ENCODE measurements at places on chromosomes 7 and 10.

GRCh38 chr7:30750683-30751650 is 968 bp upstream of the INMT start:
- no peak for DNase-seq

DNA sequence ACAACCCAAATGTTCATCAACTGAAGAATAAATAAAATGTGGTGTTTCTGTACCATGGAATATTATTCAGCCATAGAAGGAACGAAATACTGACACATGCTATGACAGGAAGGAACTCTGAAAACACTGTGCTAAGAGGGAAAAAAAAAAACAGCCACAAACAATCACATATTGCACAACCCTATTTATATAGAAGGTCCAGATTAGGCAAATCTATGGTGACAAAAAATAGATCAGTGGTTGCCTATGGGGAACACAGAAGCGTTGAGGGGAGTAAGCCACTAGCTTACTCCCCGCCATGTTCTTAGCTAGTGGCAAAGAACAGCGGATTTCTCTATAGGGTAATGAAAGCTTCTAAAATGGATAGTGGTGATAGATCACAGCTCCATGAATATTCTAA is 198.4 kb downstream of the TPST1 start:
- DNase-seq: no peak

- DNase-seq: no peak
Observed at GRCh38 chr10:42932735-42933447, 144.0 kb upstream of the RET start.

DNA sequence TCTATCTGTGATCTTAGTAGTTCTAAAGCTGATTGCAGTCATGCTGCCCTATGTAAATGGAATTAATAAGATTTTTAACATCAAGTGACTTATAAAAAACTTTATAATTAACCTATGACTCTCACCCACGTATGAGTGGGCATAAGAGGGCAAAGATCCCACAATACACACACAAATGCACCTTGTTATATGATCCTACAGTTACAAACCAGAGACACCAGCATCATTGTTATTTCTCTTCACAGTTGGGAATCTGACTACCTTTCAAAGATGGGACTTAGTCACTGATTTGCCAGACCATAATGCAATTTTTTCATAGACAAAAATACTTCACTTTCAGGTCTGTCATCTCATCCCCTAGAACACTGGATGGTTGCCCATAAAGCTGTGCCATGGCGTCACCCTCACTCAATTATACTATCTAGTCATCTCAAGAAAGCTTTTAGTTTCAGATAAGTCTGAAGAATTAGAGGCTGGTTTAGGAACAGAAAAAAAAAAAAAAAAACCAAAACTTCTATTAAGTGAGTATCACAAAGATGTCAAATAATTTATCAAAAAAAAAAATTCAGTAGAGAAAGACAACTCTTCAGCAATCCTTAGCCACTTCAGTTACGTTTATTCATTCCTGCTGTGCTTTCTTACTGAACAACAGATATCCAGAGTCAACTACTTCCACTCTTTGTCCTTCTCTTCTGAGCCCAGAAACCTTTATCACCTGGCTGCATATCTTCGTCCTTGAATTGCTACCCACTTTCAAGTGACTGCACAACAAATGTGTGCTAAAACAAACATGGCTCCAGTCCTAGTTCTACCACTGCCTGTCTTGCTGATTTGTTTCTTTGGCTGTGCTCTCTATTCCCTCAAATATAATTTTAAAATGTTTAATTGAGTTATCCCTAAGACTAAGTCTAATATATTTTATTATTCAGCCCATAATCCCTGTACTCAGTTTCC is 175.0 kb upstream of the CHRM2 start:
- no peak for DNase-seq

All from epithelial cell of esophagus (primary cell).